Stomach (tissue), 19 donors: ENCODE measurements at places on chromosomes 4 and X. TPM values are rescaled to one million over a fixed set of nuclear protein-coding genes. Genes with fewer than 3 reads are reported as not detected.

DNA sequence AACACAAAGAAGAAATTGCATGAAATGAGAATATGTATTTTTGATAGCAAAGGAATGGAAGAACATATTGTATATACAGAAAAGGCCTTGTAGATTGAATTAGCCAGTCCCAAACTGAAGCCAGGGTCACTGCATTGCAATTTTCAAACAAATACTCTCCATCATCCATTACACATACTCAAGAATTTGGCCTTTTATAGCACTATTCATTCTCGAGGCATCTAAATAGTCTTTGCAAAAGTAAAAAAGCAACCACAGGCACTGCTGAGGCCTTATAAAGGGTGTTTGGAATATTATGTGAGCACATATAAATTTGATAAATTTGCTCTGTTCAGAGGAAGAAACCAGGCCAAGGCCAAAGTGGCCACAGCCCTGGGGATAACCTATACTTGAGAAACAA lies 123.0 kb downstream of the ZNF827 start:
- no peak for DNase-seq

- DNase-seq = no peak
These were observed 58.0 kb downstream of the VGLL1 start for GRCh38 chrX:136589966-136590365.

- DNase-seq = no peak
These were observed 561.5 kb downstream of the ANKRD50 start for GRCh38 chr4:124151031-124151430.

- no peak for DNase-seq
These were observed 75.2 kb downstream of the ARHGEF38 start for GRCh38 chr4:105627620-105628019.

- no peak for DNase-seq
These were observed 35.5 kb downstream of the TBC1D9 start for GRCh38 chr4:140720387-140721304.

- no peak for DNase-seq
These were observed 47.2 kb upstream of the TFDP3 start for GRCh38 chrX:133265331-133265730.

DNA sequence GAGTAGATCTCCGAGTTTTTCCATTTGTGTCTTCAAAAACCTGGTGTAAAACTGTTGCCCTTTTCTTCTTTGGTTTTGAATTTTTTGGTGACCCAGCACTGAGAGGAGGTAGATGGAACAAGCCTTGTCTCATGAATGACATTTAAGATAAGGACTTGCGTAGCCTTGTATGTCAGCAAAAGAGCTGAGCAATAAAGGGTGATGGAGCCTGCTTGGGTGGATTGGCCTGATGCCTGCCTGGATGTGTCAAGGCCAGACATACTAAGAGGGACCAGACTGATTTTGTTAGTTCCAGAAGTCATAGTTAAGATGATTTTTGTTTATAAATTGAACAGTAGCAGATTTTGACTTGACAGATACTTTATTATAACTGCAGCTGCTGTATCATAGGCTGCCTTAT lies 134.9 kb downstream of the POLA1 start:
- no peak for DNase-seq

Gene CLCN3
- total RNA-seq = 65.7 TPM

Gene TCEAL6
- total RNA-seq = not detected
